ENCODE measurements at places on chromosomes 2 and 18.

- DNase-seq: no peak
These were observed 41.8 kb downstream of the PSMA8 start for GRCh38 chr18:26175481-26175880.

GRCh38 chr2:234823196-234823876 is 128.5 kb upstream of the SH3BP4 start:
- DNase-seq: no peak

DNA sequence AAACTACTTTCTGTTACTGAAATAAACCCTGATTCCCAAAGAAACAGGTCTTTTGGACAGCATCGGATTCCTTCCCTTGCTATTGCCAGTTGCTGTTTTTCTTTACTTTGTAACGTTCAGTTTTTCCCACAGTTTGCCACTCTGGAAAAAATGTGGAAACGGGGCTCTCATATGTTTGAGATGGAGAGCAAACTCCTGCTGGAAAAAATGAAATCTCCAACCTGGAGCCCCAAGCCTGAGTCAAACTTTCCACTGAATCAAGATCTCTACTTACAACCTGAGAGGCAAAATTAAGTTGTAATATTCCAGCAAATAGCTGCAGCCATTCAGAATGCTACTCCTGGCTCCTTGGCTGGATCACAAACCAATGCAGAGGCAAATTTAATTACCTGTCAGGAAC is 270.7 kb downstream of the SRBD1 start:
- DNase-seq: no peak

GRCh38 chr2:236545814-236546480 is 23.7 kb upstream of the ACKR3 start:
- DNase-seq: no peak

- DNase-seq: no peak
These were observed 7.0 kb downstream of the INPP1 start for GRCh38 chr2:190350371-190350770.

GRCh38 chr2:101341421-101341820 is 32.9 kb upstream of the RNF149 start:
- DNase-seq: peak; percentile 64

- DNase-seq: no peak
These were observed 469.0 kb downstream of the EPHA4 start for GRCh38 chr2:221102896-221103688.

DNA sequence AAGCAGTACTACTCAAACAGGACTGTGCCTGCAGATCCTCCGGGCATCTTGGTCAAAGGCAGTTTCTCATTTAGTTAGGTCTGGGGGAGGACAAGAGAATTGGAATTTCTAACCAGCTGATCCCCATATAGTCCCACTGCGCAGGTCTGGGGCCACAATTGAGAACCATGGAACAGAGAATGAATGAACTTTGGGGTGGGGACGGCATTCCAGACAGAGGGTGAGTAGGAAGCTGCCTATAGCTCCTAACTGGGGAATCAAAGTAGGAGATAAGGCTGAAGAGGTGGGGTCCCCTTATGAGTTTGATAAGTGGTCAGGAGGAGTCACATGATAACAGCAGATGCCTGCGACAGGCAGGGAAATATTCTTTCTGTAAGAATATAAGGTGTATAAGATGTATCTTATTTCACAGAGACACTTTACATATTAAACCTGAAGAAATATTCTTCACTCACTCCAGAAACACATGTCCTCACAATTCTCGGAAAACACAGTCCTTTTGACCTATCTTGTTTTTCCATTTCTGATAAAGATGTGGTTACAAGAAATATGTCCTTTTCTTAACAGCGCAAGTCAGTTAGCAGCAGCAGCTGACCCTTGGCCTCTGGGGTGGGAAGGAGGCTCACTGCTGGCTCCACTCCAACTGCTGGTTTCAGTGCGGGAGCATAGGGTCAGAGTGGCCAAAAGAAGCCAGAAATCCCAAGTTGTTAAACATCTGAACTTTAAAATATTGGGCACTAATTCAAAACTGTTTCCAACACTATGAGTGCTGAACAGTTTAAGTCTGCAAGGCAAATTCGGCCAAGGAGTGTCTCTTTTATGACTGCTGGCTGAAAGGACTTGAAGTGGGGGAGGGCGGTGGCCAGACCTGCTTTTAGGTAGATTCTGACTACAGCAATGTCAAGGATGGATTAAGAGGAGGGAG is 12.6 kb upstream of the TMEM214 start:
- DNase-seq: no peak

DNA sequence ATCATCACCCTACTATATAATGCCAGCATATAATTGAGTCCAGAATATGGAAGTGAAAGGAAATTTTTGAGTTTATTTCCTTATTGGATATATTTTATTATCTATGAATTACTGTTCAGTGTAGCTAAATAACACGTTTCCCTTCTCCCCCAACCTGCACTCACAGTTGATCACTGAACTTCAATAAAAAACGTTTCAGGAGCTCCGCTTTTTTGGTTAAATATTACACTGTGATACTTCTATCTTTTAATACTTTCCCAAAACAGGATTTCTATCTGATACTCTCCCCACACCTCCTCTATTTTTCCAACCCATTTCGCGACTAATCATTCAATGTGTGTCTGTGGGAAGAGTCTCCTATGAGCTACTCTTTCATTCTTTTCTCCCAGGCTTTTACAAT is 7.2 kb downstream of the VSNL1 start:
- DNase-seq: no peak

GRCh38 chr2:176151442-176152287 is at the start of gene HOXD4:
Gene HOXD4 (plus strand): TSS chr2:176151550. CDS start chr2:176151634, 84 bp downstream.
- DNase-seq: no peak

- no peak for DNase-seq
These were observed 437.4 kb upstream of the MYT1L start for GRCh38 chr2:2768476-2768875.

GRCh38 chr2:64998658-64999061 is 9.5 kb downstream of the SLC1A4 start:
- no peak for DNase-seq

DNA sequence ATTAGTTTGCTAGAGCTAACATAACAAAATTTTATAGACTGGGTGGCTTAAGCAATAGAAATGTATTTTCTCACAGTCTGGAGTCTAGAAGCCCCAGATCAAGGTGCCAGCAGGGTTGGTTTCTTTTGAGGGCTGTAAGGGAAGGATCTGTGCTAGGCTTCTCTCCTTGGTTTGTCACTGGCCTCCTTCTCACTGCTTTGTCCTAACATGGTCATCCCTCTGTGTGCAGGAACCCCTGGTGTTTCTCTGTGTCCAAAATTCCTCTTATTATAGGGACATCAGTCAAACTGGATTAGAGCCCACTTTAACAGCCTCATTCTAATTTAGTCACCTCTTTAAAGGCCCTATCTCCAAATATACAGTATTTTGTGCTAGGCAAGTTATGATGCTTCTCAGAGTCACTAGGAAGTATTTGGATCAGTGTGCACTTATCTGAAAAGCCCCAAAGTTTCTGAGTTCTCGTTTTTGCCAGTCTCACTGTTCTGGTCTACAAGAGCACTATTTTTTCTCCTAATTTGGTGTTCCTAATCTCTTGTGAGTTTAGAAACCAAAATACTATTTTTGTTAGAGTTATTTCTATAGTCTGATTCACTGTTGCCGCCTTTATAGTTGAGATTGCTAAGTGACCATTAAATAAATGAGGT is 29.0 kb downstream of the ZC3H6 start:
- no peak for DNase-seq

DNA sequence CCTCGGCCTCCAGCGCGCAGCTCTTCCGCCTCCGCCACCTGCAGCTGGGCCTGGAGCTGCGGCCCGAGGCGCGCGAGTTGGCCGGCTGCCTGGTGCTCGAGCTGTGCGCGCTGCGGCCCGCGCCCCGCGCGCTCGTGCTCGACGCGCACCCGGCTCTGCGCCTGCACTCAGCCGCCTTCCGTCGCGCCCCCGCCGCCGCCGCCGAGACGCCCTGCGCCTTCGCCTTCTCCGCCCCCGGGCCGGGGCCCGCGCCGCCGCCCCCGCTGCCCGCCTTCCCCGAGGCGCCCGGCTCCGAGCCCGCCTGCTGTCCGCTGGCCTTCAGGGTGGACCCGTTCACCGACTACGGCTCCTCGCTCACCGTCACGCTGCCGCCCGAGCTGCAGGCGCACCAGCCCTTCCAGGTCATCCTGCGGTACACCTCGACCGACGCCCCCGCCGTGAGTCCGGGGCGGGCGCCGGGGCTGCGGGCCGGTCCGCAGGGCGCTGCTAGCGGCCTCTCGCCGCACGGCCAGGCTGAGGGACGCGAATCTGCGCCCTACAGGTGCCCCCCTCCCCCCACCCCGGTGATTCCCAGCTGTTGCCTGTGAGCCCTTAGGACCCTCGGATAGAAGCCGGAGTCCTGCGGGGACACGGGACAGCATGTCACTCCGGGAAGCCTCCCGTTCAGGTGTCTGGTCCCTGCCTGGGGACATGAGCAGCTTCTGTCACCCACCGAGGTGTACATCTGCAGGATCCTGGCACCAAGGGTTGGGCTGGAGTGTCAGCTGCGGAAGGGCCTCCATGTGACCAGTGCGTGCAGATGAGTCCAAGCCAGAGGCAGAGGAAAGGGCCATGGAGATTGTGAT is 616 bp downstream of the RNPEPL1 start:
- peak; percentile 83 for DNase-seq

DNA sequence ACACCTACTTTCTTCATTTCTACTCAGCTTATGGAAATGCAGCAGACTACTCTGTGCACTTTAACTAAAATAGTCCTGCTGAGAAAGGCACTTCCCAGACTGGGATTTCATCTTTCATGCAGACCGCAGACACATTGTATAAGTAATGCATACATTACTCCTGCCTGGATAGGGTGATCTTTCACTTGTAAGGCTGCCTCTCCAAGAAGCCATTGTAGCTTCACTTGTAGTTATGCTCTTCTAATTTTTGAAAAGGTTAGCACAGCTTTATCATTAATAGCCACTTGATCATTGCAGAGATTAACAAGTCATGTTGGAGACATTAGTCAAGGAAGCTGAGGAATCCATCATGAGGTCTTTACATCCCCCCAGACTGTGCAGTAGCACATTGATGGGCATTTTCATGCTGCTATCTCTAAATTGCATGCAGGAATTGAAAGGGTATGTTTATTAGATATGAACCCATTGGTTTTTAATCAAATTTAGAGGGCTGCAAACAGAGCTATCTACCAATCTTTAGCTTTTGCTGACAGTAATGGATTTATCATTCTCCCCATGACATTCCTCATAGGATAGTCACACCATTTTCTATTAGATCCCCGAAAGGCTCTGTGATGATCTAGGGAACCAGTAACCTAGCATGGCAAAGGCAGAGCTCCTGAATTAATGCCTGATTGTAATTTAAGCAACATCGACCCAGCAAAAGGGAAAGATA is 1074.7 kb upstream of the NXPH2 start:
- no peak for DNase-seq

DNA sequence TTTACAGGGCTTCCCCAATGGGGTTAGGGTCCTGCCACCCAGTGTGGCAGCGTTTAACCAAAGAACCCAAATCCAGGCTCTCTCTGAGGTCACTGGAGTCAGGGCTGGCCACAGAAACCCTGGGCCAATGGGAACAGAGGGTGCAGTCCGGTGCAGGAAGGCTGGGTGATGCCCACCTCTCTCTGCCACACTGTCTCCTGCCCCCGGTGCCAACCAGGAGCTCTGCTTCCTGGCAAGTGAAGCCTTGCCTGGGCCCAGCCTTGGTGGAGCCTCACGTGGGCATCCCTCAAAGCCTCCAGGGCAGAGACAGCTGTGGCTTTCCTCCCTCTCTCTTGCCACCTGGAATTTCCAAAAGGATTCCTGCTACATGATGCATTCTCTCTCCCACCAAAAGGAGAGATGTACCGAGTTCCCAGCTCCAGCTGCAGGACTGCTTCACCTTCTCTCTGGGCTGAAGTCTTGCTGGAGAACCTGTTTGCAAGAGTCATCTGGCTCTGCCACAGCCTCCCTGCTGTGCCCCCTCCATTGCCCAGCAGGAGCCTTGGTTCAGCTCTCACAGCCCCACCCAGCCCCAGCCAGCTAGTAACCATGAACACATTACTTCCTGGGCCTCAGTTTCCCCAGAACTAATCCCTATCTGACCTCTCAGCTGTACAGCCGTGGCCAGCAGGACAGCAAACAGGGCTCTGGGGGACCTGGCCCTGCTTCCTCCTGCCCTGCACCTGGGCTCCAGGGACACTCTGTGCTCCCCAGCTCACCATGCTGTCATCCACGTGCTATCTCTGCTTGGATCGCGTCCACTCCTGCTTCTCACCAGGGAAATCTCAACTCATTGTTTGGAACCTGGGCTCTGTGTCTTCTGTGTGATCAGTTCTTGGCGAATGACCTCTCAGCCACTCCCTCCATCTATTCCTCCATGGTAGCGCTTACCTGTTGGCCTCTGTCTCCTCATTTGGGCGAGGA is 43.4 kb downstream of the KCNF1 start:
- DNase-seq: no peak

DNA sequence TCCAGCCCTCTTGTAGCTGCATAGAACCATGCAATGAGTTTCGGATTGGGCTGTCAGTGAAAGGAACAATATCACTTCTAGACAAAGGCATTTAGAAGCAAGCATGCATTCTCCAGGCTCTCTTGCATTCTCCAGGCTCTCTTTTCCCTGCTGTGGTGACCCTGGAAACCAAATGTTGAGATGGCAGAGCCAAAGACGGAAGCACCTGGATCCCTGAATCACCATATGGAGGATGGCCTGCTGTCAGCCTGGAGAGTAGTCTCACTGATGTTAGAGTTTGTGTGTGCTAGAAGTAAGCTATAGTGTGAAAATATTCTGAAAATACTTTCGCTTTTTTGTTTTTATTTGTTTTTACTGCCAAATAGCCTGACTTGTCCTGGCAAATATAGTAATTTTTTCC is 203.9 kb downstream of the C1D start:
- DNase-seq: no peak

Measured in lower lobe of right lung (tissue), 2 donors.